ENCODE measurements at places on chromosomes 5 and 9. TPM values are rescaled to one million over a fixed set of nuclear protein-coding genes. Genes with fewer than 3 reads are reported as not detected.

DNA sequence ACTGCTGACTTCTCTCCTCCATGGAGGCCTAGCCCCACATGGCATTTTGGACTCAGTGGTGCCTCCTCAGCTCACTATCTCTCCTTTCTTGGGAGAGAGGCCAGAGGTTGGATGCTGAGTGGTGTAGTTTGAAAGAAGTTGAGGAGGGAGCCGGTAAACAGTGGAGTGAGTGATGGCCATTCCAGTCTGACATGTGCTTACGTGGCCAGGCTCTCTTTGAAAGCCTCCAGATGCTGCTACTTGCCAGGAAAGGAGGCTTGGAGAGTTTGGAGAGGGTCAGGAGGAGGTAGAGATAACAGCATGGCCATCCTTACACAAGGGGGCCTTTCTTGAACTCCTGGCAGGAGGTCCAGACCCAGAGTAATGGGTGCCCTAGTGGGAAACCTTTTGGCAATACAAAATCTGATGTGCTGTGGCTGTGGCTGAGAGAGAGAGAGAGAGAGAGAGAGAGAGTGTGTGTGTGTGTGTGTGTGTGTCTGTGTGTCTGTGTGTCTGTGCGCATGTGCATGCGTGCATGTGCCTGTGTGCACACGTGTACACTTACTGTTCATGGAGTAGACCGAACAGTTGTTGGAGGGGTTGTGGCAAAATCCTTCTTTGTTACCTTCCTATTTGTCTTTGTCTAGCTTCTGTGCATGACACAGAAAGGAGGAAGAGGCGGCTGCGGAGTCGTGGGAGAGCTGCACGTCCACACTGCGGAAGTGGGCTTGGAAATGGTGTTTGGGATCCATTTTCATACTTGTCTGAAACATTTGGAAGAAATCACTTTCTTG, 37.8 kb downstream of the RALGPS1 start:
- DNase-seq, result no peak

DNA sequence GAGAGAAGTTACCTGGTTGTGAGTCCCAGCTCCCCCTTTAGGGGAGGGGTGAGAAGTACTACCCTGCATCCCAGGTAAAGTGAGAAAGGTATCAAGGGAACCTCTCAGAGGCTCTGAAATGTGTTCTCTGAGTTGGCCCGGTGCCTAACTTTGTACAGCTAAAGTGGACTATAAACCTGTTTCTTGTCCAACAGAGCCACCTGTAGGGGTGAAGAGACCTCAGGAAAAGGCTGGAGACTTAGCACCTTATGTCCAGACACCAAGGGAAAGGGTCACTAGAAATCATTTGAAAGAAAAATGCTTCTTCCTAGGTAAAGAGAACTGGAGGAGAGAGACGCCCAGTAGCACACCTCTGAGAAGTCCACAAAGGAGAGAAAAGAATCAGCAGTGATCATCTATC, 108.3 kb upstream of the KIF2A start:
- DNase-seq, result no peak

NME5 gene
- polyA plus RNA-seq, result 129 TPM

DNA sequence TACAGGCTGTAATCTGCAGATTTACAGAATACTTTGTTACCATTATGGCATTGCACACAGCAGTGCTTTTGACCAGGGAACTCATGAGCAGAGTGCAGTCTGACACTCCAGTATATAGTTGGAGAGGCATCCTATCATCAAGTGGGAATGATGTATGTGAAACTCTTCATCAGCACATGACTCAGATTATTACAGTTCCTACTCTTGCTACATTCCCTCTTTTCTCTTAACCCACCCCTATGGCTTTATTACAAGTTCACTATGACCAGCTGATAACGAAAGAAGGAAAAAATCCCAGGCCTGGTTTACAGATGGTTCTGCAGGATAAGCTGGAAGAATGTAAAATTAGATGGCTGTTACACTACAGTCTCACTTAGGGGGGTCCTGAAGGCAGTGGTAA, 385.9 kb downstream of the RASEF start:
- peak; percentile 31 for DNase-seq

GRCh38 chr5:122699201-122699600, 75.7 kb upstream of the SNX2 start:
- DNase-seq, result no peak

GRCh38 chr5:73096239-73096575, 24.2 kb upstream of the TMEM171 start:
- DNase-seq, result no peak

GRCh38 chr5:109180668-109181067, 229.1 kb downstream of the PJA2 start:
- no peak for DNase-seq

DNA sequence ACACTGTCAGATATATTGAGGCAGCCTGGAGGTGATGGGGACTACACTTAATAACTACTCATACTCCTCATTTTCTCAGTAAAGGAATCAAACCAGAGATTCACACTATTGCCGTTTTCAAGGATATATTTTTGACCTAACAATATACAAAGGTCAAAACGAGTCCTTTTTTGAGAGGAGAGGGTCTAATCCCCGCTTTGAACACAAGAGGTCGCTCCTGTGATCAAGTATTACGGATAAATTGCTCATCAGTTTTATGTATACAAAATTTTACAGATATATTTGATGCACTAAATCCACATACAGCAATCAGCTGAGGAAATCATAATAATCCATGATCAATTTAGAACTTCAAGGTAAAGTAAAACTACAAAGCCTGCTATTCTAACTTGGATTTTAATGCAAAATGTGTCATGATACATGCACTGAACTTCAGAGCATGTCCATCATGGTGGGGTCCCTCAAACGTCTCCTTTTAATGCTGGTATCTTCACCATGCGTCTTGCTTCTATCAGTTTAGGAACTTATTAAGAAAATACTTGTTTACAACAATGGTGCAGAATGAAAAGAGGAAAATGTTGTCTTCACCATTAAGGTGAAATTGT, 2.5 kb upstream of the ISL1 start:
- DNase-seq, result peak; percentile 60

CARD9 gene
- 1.8 TPM for polyA plus RNA-seq

PCDHGA6 gene
- 1.8 TPM for polyA plus RNA-seq

GRCh38 chr5:73139485-73139884, 19.1 kb downstream of the TMEM171 start:
- no peak for DNase-seq

GRCh38 chr9:36037549-36038122, 923 bp downstream of the RECK start:
- no peak for DNase-seq

GRCh38 chr5:98763001-98763630, 10.3 kb upstream of the RGMB start:
- DNase-seq, result no peak

MOB3B gene
- 9.1 TPM for polyA plus RNA-seq

DNA sequence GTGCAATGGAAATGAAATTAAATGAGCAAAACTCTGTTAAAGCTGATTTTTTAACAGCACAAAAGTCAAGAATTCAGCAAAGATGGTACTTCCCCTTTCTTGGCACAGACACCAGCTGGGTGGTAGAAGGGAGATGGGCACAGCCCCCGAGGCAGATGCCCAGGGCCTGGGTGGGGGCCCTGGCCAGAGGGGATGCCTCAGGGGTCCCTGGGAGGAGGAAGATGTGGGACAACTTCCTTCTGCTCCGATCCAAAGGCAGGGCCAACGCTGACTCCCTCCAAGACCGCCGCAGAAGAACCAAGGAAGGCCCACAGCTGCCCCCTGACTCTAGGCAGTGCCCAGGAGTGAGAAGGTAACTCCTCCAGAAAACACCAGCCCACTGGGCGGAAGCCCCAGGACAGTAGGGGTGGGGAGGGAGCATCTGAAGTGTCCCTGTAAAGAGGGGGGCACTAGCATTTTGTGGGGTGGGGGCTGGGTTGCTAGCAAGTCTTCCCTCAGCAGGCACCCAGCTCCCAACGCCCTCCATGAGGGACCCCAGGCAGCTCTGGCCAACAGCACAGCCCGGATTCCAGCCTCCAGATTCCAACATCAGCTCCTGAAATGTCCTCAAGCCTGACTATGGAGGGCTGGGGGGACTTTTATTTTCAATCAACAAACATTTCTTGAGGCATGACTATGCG, 4.9 kb downstream of the NACC2 start:
- DNase-seq, result no peak

Measured in testis (tissue), 5 donors.